ENCODE measurements at places on chromosomes 6 and 20. TPM values are rescaled to one million over a fixed set of nuclear protein-coding genes. Genes with fewer than 3 reads are reported as not detected.

- no peak for DNase-seq
Measured at GRCh38 chr6:15949982-15950381, 178.9 kb upstream of the MYLIP start.

DNA sequence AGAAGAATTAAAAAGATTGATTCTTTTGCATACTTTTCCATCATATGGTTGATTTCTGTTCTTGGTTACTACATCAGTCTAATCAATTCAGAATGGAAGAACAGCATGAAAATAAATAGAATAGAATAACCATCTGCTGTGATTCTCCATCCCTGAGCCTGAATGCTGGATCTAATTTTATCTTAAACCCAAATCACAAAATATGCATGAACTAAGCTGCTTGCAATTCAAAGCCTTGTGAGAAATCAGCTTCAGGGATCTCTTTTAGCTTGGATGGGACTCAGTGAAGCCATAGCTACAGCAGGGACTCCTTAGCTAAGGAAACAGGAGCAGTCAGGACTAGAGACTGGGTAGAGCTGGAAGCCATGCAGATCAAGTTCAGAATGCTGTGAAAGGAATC lies 74.1 kb downstream of the TPBG start:
- DNase-seq = no peak

GRCh38 chr6:74568861-74569260 lies 637.0 kb downstream of the COL12A1 start:
- DNase-seq = peak; percentile 90

The NNAT gene
- polyA plus RNA-seq = 623 TPM

The PLN gene
- polyA plus RNA-seq = 5.4 TPM

The PKIB gene
- polyA plus RNA-seq = 0.71 TPM

The HLA-DQA1 gene
- polyA plus RNA-seq = 1.7 TPM

DNA sequence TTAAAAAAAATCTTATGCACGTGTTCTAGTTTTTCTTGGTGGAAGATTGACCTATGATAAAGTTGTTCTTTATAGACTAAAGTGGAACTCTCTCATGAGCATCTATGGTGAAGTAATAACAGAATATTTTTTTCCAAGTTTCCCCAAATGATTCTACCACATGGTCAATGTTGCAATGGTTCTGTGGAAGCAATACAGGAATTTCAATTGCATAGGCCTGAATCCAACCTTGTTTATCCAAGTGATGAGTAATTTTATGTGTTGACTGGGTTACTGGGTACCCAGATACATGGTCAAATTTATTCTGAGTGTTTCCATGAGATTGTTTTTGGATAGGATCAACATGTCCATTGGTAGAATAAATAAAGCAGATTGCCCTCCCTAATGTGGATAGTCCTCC lies 581.5 kb downstream of the MMUT start:
- no peak for DNase-seq

The CLPSL2 gene
- not detected for polyA plus RNA-seq

The GMPR gene
- 66.8 TPM for polyA plus RNA-seq

DNA sequence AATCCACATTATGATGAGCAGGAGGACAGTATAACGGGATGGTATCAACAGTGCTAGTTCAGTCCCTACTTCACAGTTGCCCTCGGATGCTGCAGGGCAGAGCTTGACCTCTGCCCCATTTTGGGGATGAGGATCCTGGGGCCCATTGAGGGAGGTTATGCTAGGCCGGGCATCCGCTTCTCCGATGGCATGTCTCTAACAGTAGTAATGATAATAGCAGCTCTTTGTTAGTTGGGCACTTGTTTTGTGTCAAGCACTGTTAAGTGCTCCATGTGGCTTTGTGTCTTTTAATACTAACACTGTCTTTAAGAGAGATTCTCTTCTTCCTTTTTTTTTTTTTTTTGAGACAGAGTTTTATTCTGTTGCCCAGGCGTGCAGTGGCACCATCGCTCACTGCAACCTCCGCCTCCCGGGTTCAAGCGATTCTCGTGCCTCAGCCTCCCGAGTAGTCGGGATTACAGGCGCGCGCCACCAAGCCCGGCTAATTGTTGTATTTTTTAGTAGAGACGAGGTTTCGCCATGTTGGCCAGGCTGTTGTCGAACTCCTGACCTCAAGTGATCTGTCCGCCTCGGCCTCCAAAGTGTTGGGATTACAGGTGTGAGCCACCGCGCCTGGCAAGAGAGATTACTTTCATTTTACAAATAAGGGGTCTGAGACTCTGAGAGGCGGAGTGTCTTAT lies 1.1 kb downstream of the MAPRE1 start:
- no peak for DNase-seq

- DNase-seq = no peak
Measured at GRCh38 chr20:52193133-52193532, 1.6 kb upstream of the ZFP64 start.

The ESF1 gene
- polyA plus RNA-seq = 14.5 TPM

- DNase-seq = no peak
Measured at GRCh38 chr20:62293111-62293784, 9.5 kb upstream of the ADRM1 start.

The EPB41L1 gene
- 23.0 TPM for polyA plus RNA-seq

- no peak for DNase-seq
Measured at GRCh38 chr6:139762587-139763031, 388.2 kb upstream of the CITED2 start.

- DNase-seq = no peak
Measured at GRCh38 chr6:5457983-5458683, 196.8 kb downstream of the FARS2 start.

DNA sequence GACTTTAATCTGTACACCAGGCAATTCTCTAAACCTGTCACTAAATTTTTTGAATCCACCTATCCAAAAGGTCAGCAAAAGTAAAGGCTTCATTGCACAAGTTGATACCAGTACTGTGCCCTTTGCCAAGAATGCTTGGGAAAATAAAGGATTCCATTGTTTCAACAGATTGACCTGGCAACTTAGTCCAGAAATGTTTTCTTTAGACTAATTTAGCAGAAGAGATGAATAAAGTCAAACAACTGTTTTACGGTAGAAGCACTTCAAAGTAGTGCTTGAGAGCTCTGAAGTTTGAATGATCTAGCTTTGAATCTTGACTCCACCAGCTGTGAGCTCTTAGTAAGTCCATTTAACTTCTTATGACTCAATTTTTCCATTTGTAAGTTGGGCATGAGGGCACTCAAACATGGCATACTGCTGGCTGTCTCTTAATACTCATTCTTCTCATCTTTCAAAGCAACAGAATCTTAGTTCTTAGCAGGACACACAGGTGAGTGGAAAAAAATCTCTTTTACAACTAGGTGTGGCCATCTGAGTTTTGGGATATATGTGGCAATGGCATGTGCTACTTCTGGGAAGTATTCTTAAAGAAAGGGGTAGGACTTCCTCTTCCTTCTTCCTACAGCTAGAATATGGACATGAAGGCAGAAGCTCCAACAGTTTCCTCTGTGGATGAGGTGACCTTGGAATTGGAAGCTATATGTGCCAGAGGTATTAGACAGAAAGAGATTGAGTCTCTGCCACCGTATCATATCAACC lies 55.9 kb upstream of the LOC128125822 start:
- DNase-seq = no peak

The TCP11 gene
- polyA plus RNA-seq = 0.27 TPM

GRCh38 chr6:73508776-73509175 lies 12.1 kb downstream of the EEF1A1 start:
- no peak for DNase-seq

- DNase-seq = no peak
Measured at GRCh38 chr6:136823128-136823660, 802 bp downstream of the PEX7 start.

The CTCFL gene
- 0.22 TPM for polyA plus RNA-seq

DNA sequence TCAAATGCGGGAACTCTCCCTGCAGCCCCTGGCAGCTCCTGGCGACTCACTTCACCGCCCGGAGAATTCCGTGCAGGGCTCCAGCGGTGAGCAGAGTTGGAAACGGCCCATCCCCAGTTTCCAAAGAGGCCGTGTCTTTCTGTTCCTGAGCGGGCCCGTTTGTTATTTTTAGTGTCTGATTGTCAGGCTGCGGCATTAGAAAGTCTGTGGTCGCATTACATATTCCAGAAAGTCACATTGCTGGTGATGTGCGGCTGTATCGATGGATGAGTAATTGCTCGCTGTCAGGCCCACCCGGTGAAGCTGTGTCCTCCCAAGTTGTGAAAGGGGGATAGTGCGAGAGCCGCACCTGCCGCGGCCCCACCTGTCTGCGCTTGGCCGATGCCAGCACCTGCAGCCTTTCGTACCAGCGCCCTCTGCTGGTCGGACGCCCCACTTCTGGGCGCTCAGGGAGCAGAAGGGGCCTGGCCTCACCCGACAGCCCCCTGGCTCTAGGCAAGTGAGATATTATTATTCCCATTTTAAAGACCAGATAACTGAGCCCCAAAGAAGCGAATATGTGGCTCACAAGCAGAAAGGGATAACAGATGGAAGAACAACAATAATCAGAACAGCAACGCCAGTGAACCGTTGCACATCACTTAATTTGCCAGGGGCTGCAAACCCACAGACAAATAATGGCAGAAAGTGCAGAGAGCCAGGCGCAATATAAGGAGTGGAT lies 244.9 kb downstream of the TSHZ2 start:
- DNase-seq = no peak

The TGM3 gene
- polyA plus RNA-seq = 0.25 TPM

DNA sequence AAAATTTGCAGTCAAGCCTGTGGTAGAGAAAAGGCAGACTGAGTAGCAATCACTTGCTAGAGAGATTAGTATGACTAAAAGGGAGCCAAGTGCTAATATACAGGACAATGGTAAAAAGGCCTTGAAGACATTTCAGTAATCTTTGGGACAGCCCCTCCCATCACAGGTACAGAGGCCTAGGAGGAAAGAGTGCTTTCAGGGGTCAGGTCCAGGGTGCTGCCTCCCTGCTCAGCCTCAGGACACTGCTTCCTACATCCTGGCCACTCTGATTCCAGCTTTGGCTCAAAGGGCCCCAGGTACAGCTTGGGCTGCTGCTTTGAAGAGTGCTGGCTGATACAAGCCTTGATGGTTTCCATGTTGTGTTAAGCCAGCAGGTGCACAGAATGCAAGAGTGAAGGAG lies 543.5 kb downstream of the MMUT start:
- no peak for DNase-seq

The GRIK2 gene
- polyA plus RNA-seq = 1.3 TPM

DNA sequence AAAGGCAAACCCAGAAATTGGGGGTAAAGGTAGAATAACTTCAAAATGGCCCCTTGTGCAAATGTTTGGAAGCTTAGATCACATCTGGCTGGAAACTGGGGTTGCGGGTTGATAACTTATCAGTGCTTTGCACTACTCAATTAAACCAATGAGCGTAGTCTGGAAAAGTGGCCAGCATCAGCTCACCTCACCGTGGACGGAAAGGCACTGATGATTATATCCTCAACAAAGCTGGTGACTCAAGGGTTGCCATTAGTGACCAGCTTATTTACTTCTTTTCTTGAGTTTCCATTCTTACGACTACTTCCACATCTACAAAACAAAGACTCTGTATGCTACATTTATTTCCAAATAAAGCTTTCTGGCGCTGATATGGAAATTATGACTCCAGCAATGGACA lies 198.5 kb upstream of the HEY2 start:
- no peak for DNase-seq

The LIN28B gene
- polyA plus RNA-seq = 0.05 TPM

- peak; percentile 31 for DNase-seq
Measured at GRCh38 chr20:49446808-49447207, 35.7 kb downstream of the KCNB1 start.

GRCh38 chr6:97177905-97178304 lies 105.1 kb downstream of the MMS22L start:
- no peak for DNase-seq

- DNase-seq = no peak
Measured at GRCh38 chr6:134378426-134378825, 60.5 kb upstream of the SGK1 start.

GRCh38 chr20:3209257-3209945 lies at the start of gene ITPA:
Gene ITPA, plus strand, starts transcription at chr20:3209498. Its CDS starts 54 bp downstream, at chr20:3209552.
- no peak for DNase-seq

The CCDC170 gene
- polyA plus RNA-seq = 0.49 TPM

The ZSCAN31 gene
- polyA plus RNA-seq = 8.5 TPM

DNA sequence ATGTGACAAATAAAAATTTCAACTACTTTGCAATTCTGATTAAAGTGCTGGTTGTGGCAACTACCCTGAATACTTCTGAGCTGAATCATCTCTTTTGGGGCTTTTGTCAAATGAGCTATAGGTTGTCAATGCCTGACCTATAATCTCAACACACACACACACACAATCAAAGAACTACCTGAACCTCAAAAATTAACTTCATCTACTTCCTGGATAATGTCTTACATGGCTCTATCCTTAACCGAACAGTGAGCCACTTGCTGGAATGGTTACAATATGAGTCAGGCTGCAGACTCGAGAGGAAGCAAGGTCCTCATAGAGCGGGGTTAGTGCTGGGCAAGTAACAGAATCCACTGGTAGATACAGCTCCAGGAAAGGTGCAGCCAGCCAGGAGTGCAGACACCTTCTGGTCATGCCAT lies 70.6 kb upstream of the DST start:
- DNase-seq = no peak

The PNLDC1 gene
- 0.23 TPM for polyA plus RNA-seq

DNA sequence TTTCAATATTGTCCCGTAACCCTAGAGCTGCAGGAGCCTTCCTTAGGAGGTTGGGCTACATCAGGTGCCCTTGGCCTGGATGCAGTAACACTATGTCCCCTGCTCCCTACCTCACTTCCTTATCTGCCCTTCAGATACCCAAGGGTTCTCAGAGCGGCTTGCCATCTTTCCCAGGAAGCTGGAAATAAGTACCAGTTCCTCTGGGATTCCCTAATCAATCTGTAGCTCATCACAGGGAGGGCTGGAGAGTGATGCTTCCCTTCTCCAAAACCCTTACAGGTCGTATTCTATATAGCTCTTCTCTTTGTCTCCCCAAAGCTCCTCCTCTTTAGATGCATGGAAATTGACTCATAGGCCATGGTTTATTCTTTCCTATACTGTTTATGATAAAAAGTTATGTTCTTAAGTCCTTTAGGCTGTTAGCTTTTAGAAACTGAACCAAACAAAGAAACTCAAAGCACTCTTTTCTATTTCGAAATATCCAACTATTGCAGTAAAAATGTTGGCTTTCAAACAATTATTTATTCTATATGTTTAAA lies 4.2 kb downstream of the MYCT1 start:
- no peak for DNase-seq

- no peak for DNase-seq
Measured at GRCh38 chr6:165587206-165587605, 75.8 kb downstream of the PDE10A start.

DNA sequence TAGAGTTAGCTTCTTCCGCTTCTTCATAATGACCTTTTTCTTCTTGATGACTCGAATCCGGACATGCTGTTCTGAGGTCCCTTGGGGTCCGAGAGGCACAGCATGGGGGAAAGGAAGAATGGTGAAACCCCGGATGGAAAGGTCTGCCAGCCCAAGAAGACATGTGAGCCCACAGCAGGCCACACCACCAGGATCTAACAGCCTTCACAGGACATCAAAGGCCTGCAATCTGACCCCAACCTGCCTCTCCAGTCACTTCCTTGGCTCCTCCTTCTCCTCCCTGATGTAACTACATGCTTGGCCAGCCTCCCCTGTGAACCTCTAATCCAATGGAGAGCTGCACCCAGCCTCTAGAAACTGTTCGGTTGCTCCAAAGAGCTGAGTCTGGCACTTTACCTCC lies 1.6 kb downstream of the CPXM1 start:
- no peak for DNase-seq

The STMND1 gene
- polyA plus RNA-seq = 0.34 TPM

All from forelimb muscle (tissue), 1 donor.